ENCODE measurements at places on chromosomes 1 and 21.

DNA sequence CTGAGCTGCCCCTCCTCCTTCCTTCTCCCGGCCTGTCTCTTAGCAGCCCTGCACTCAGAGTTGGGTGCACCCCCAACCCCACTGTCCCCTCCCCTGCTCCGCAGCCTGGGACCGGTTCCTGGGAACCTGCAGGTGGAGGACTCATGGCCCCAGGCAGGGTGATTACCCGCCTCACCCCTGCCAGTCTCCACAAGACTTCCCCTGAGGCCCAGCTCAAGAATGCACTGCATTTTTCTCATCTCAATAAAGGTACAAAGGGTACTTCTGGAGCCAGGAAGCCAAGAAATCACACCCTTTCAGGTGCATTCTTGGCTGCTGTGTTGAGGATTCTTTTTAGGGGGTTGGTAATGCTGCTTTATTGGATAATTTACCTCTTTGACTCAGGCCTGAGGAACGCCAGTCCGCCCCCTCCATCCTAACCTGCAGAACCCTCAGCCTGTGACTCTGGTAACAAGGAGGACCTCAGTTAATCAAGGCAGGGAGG, 126.3 kb upstream of the TMPRSS2 start:
- no peak for DNase-seq

GRCh38 chr1:154129391-154129970, 25.4 kb downstream of the NUP210L start:
- no peak for DNase-seq

DNA sequence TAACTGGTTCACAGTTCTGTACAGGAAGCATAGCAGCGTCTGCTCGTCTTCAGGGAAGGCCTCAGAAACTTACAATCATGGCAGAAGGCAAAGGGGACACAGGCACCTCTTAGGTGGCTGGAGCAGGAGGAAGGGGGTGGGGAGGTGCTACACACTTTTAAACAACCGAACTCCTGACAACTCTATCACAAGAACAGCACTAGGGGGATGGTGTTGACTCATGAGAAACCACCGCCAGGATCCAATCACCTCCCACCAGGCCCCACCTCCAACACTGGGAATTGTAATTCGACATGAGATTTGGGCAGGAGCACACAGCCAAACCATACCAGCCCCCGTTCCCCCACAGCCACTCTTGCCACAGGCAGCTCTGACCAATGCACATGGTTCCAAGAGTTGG, 306.3 kb upstream of the POU3F1 start:
- no peak for DNase-seq

DNA sequence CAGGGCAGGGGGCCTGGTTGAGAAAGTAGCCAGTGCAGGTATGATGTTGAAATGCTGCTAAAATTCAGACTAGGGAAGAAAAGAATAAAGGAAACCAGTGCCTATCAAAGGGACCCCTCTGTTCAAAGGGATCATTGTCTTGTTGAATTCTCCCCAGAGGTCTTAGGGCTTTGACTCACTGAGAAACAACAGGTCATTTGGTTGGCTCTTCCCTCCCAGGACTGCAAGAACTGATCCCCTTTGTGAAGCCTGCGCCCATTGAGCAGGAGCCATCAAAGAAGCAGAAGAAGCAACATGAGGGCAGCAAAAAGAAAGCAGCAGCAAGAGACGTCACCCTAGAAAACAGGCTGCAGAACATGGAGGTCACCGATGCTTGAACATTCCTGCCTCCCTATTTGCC, 11.8 kb upstream of the CELSR2 start:
- DNase-seq, result no peak

DNA sequence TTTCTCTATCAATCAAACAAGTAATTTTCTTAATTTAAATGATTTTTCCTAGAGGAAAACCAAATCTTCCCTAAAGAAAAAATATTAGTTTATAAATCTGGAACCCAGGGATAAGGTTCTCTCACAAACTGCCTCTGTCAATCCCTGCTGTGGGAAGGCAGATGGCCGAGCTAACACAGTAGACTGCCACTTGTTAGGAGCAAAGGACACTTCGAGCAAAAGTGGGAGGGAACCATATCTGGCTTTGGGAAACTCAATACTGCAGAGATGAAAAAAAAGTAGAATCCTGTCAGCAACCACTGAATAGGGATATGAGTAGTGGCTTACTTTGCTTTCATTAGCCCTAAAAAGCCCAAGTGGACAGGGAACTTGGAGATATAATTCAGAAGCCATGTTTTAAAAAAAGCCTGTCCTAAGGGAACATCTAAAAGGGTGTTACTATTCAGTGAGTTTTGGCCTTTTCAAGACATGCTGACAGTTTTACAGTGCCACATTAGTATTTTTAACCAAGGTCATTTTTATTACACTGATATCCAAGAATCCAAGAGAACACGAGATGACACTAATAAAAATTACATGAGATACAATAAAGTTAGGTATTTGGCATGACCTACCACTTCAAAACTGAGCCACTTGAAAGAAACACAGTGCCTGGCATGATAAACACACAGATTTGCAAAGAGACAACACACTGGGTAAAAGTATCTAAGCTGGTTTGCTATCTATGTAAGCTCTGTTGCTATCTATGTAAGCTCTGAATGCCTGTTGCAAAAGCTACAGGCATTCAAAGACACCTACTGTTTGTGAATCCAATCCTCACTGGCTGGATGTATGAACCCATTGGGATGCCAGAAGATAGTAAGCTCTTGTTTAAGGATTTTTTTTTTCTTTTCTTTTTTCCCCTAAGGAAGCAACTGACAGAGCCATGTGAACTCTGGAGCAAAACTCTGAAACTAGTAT, 21.4 kb downstream of the TEX38 start:
- no peak for DNase-seq
